ENCODE measurements at places on chromosomes 1 and 21.

- no peak for DNase-seq
Observed at GRCh38 chr1:56811331-56811730, 7.9 kb downstream of the FYB2 start.

GRCh38 chr1:54120698-54121481 is 31.9 kb downstream of the CDCP2 start:
- no peak for DNase-seq

DNA sequence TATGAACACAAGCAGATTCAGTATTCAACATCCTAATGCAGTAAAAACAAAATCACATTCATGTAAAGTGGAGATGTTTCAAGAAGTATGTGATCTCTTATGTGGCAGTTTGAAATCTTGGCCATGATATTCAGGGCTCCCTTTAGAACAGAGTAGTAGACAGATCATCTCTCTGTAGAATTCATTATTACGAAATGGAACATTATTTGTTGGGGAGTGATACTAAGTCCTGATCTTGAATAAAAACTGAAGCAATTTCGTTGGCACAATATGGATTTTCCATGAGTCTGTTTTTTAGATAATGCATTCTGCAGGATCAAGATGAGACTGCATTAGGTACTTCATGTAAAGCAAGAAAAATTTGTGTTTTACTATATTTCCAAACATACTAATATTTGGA is 264.4 kb upstream of the NRIP1 start:
- no peak for DNase-seq

GRCh38 chr1:112686417-112686816 is 12.0 kb downstream of the MOV10 start:
- no peak for DNase-seq

DNA sequence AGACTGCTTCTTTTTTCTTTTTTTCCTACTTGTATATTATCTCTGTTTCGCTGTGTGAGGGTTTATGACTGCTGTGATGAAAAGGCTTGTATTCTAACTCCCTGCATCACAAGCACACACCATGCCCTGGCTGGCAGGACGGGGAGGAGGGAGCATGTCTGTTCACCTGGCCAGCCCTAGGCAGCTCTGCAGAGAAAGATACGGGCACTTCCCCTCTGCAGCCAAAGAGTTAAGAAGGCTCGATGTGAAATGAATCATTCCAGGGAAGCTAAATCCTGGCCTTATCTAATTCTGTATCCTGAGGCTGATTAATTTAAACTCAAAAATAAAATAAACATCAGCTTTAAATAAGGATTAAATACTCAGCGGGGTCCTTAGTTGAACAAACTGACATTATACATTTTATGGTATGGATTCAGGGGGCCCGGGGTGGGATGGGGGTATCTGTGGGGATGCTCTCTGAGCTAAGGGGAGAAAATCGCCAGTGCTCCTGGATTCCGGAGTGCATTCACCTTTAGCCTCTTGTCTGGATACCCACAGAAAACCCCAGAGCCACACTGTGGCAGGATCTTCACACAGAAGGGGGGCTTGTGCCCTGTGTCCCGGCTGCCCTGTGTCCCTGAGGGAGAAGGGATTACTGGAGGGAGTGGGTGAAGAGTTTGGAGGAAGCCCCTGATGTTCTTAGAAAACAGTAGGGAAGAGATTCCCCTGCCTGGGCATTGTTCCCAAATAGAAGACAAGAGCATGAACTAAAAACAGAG is 321.5 kb downstream of the NPHP4 start:
- no peak for DNase-seq

GRCh38 chr1:186063091-186063657 is 311.9 kb downstream of the TPR start:
- DNase-seq: no peak

DNA sequence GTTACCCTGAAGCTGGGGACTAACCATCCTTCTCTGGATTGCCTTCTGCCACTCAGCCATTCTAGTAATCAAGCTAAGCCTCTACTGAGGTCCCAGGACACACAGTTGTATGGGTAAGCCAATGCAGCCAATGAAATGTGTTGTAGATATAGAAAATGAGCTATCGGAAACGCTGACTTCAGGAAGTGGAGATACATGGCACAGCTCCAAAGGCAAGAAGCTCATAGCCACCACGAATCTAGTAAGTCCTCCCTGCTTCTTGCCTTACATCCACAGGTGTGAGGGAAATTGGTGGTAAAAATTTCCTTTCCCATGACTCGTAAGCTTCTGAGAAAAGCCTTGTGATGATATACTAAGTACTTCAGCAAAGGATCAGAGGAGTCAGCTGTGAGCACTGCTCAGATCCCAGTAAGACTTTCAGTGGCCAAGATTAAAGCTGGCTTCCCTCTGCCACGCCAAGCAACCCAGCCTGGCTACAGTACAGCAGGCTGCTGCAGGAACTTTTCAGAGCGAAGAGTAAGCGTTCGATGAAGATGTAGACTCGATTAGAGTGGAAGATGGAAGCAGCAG is 117.7 kb downstream of the SIM2 start:
- no peak for DNase-seq

- DNase-seq: no peak
Observed at GRCh38 chr1:8524627-8525157, 206.8 kb downstream of the SLC45A1 start.

- DNase-seq: no peak
Observed at GRCh38 chr21:28310171-28310685, 682.4 kb downstream of the LTN1 start.
